ENCODE measurements at places on chromosomes 2 and 18.

DNA sequence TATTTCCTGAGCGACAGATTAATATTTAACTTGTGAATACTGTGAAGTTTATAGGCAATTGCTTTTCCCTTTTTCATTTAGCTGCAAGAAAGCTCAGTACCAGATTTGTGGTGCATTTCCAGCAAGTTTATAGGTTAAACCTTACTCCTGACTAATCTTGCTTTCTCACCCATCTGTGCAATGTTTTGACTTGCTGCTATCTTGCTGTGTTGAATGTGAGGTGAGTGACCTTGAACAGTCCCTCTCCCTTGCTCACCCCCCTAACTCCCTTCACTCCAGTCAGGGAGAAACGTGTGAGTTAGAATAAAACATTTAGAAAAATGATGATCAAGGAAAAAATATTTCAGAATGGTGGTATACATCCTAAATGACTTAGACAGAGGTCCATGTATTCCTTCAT is 39.8 kb upstream of the PARD3B start:
- no peak for DNase-seq

DNA sequence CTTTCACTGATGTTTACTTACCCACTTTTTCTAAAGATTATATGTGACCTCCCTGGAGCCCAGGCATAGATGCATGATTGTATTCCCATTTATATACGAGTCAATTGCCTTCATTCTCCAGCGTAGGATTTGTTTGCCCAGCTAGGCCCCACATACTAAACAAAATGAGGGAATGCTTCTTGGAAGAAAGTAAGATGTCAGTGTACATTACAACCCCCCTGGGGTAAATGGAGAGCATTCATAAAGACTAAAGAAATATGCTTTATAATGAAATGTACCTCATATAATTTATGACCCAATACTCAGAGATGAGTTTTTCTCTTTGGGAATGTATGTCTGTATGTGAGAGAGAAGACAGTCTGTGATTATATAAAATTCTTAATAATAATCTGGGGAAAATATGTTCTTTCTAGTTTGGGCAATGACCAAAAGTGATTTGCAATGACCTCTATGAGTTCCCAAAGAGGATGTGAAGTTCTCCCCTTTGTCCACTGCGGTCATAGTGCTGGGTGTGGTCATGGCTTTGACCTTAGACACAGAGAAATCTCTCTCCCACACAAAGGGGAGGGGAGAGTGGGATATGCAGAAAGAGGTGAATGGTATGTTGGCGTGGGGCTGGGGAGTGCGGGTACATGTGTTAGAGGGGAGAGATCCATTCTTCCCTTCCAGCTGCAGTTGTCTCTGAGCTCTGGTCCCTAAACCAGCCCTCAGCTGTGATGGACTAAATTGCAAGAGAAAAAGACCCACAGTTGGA is 175.6 kb downstream of the EN1 start:
- no peak for DNase-seq

GRCh38 chr2:48310581-48310980 is 219.4 kb upstream of the STON1 start:
- no peak for DNase-seq

DNA sequence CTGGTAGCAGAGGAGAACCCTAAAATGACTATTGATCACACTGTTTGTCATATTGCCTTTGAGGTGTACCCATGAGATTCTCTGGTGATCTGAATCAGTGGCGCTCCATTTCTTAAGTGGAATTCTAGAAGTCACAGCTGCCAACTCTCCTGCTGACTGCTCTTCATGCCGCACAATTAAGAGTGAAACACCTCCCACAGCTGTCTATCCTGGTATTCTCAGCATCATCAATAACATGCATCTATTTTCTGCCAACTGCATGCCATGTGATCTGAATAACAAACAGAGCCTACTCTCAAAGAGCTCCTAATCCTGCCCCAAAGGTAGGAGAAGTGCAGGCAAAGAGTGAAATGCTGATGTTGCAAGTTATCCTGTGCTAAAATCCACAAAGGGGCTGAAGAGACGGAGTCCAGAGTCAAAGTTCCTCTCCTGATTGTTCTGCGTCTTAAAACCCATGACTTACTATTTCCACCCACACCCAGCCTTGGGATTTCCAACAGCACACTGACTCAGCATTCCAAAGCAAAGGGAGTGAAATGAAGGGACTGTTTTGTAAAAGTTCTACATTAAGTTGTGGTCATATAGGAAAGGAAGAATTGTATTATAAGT is 13.7 kb upstream of the DAPL1 start:
- DNase-seq: peak; percentile 77

- no peak for DNase-seq
These were observed 8.6 kb downstream of the SH3RF3 start for GRCh38 chr2:109137616-109138015.

- no peak for DNase-seq
These were observed 140.7 kb downstream of the RNF144A start for GRCh38 chr2:7057865-7058400.

- DNase-seq: no peak
These were observed 5.9 kb downstream of the LYPD1 start for GRCh38 chr2:132664096-132664495.

DNA sequence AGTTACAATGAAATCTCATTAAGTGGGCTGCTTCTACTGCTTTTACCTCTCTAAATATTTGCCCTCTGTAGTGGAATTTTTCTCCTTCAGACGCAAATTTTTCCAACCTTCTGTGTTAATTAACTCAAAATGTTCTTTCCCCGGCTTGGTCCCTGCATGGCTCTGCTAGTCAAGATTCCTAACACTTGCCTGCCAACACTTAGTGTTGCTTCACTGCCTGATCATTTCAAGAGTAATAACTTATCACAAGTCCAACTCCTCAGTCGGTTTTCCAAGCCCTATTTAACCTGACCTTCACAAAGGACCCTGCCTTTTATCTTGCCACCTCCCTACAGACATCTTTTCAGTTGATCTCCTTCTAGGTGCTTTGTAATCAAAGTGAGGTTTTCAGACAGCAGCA is 142.7 kb downstream of the HRH4 start:
- no peak for DNase-seq

- DNase-seq: peak; percentile 61
These were observed 354.6 kb upstream of the SETBP1 start for GRCh38 chr18:44325903-44326635.

GRCh38 chr18:26813043-26813442 is 52.5 kb downstream of the AQP4 start:
- DNase-seq: no peak

DNA sequence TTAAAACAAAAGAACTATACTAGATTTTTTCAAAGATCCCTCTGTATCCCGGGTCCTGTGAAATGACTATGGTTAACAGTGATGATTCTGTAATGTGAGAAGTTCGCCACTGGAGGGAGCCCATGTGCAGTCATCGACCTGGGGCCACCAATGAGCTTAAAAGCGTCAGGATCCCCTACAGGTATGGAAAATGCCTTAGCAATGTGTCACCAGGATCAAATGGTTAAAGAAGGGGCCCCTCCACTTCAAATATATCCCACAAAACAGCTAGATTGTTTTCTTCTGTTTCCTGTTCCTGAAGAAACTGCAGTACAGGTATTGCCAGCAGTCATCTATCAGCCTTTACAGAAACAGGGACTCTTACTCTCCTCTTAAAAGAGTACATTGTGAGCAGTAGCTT is 15.3 kb downstream of the CHRNA1 start:
- DNase-seq: peak; percentile 50

DNA sequence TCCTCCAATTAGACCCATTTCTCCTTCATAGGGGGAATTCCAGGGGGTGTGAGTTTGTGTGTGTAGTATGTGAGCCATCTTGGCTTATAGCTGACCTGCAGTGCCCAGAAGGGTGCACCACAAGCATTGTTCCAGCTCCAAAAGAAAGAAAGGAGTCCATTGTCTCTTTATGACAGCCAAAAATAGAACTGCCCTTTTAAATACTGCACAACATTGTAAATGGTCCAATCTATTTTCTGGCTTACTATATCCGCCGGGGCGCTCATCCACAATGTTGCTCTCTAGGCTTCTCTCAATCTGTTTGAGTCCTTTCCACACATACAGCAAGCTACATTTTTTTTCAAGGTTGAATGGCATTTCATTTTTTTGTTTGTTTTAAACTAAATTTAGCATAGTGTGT is 517.5 kb downstream of the STK39 start:
- no peak for DNase-seq

DNA sequence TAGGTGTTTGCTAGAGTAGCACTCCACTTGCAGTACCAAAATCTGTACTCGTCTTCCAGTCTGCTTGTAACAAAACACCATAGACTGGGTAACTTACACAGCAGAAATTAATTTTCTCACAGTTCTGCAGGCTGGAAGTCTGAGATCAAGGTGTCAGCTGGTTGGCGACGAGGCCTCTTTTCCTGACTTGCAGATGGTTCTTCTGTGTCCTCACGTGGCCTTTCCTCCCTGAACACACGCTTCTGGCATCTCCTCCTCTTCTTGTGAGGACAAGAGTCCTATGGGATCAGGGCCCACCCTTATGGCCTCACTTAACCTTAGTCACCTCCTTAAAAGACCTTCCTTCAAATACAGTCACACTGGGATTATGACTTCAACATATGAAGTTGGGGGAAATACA is 493.5 kb upstream of the MYT1L start:
- no peak for DNase-seq

- DNase-seq: peak; percentile 94
These were observed 253.4 kb downstream of the ETAA1 start for GRCh38 chr2:67650291-67651133.

DNA sequence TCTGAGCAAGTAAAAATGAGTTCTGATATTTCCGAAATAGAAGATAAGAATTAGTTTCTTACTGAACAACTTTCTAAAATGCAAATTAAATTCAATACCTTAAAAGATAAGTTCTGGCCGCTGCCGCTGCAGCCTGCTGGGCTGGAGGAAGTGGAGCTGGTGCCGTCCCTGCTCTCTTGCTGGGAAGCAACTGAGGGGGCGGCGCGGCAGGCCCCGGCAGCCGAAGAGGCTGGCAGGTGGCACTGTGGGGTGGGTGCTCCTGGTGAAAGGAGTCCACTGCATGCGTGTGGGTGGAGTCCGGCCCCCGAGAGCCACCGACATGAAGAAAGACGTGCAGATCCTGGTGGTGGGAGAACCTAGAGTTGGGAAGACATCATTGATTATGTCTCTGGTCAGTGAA is 89.5 kb upstream of the ZNF519 start:
- DNase-seq: no peak

DNA sequence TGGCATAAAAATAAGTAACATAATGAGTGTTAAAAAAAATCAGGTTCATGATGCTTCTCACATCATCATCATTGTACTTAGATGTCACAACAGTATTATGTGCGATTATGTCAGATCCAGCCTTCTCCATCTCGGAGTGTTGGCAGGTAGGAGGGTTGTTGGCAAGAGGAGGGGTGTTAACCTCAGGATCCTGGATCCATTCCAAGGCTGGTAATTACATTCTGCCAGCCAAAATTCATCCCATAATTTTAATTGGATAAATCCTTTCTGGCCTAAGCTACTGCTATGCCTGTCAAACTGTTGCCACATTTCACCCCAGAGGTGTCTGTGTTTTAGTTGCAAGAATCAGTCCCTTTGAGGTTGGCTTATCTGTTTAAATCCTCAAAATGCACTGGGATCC is 891 bp upstream of the FTCDNL1 start:
- no peak for DNase-seq

DNA sequence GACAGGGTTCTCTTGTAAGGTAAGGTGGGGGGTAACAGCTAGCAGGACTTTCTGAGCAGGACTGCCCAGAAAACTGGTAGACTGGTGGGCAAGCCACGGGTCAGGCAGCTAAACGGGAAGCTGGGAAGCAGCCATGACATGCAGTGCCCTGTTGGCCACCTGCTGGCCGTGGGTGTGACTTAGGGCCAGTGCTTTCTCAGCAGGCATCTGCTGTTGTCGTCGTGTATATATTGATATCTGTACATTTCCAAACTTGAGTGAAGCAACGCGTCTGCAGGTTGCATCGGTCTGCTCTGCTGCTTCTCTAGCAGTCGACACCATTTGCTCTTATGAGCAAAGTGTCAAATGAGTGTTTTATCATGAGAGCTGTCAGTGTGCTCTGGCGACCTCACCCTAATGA is 31.0 kb downstream of the COA5 start:
- no peak for DNase-seq

- DNase-seq: no peak
These were observed 210.5 kb upstream of the HDAC4 start for GRCh38 chr2:239611222-239611795.

DNA sequence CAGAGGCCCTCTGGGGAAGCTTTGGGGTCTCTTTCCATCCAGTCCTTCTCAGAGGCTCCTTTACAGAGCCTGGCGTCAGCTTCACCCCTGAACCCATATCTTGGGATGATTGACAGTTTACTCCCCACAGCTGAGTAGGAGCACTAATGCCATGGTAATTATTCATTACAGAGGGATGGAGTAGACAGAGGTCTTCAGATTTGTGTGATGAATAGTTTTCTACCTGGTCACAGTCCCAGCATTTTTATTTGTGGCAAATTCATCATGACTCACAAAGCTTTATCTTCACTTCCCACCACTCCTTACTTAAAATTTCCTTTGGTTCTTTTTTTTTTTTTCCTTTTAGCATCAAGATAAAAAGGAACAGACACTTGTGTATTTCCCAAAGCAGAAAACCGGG is 104.2 kb downstream of the CCDC85A start:
- DNase-seq: peak; percentile 69

GRCh38 chr2:85772019-85772745 is 18.4 kb downstream of the ATOH8 start:
- peak; percentile 100 for DNase-seq

GRCh38 chr18:11859903-11860407 is 8.7 kb downstream of the CHMP1B start:
- peak; percentile 82 for DNase-seq

DNA sequence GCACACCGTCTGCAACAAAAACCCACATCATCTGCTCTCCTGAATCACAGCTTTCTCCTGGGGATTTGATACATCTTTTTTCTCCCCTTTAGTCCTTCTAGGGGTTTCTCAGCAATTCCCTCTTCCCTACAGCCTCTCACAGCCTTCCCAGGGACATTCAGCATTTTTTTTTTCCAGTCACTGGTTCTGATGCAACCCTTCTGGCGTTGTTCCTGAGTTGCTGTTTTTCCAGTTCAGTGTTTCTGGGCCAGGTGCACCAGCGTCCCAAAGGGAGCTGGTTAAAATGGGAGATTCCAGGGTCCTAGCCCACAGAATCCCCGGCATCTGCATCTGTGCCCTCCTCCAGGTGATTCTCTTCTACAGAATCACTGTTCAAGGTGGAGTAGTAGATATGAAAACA is 36.1 kb downstream of the ADCY3 start:
- DNase-seq: peak; percentile 46

- DNase-seq: no peak
These were observed 335.0 kb upstream of the KCNH7 start for GRCh38 chr2:163173591-163173990.

- DNase-seq: no peak
These were observed 53.6 kb downstream of the SRD5A2 start for GRCh38 chr2:31526946-31527732.

GRCh38 chr18:63646936-63647335 is 2.9 kb upstream of the SERPINB4 start:
- DNase-seq: peak; percentile 53

DNA sequence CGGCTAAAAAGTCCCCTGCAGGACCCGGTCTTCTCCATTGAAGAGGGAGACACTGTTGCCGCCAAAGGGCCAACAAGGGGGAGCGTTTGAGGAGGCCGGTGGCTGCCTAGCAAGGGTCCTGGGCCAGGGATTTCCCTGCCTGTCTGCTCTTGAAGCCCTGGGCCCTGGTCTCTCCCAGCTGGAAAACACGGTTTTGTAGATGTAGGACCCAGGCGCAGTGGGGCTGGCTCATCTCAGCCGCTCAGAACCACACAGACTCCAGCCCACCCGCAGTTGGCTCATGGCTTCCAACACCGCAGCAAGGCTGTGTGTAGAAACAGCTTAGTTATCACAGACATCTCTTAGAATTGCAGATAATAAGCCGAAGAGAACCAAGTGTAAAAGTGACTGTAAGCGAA is 57.1 kb upstream of the TWIST2 start:
- DNase-seq: peak; percentile 72

Measured in fibroblast of skin of right biceps (primary cell).